ENCODE measurements at places on chromosomes 11 and 22. TPM values are rescaled to one million over a fixed set of nuclear protein-coding genes. Genes with fewer than 3 reads are reported as not detected.

MACROD1 gene
- 16.9 TPM for total RNA-seq

LRRC56 gene
- 0.95 TPM for total RNA-seq

NAV2 gene
- total RNA-seq: 7.9 TPM

RIBC2 gene
- 0.32 TPM for total RNA-seq

OR8H1 gene
- total RNA-seq: not detected

PIK3C2A gene
- 28.1 TPM for total RNA-seq

CLCF1 gene
- total RNA-seq: 3.0 TPM

SLC22A12 gene
- not detected for total RNA-seq

UPK2 gene
- not detected for total RNA-seq

CHKB gene
- total RNA-seq: 21.3 TPM
